ENCODE measurements at places on chromosomes 1 and 21. TPM values are rescaled to one million over a fixed set of nuclear protein-coding genes. Genes with fewer than 3 reads are reported as not detected.

DNA sequence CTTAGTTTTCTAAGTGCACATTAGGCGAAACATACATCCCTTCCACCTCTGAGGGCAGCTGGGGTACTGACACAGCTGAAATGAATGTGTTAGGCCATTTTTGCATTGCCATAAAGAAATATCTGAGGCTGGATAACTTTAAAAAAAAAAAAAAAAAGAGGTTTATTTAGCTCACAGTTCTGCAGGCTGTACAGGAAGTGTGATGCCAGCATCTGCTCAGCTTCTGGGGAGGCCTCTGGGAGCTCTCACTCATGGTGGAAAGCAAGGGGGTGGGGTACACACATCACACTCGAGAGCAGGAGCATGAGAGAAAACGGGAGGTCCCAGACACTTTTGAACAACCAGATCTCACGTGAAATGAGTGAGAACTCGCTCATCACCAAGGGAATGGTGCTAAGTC, 158.1 kb downstream of the PSMG1 start:
- peaks cover 6% of the 10 kb centered on the region for H3K27me3 ChIP-seq
- DNase-seq: no peak
- no peak overlapping the region for H3K27ac ChIP-seq
- no peak overlapping the region for H3K4me3 ChIP-seq

- no peak for DNase-seq
- H3K36me3 ChIP-seq: no peaks in the 10 kb centered on the region
- H3K4me3 ChIP-seq: no peak overlapping the region
- H3K4me1 ChIP-seq: peaks cover 2% of the 10 kb centered on the region
- H3K27me3 ChIP-seq: no peaks in the 10 kb centered on the region
- no peak overlapping the region for H3K27ac ChIP-seq
Observed at GRCh38 chr1:200479816-200480215, 70.0 kb upstream of the ZNF281 start.

DNA sequence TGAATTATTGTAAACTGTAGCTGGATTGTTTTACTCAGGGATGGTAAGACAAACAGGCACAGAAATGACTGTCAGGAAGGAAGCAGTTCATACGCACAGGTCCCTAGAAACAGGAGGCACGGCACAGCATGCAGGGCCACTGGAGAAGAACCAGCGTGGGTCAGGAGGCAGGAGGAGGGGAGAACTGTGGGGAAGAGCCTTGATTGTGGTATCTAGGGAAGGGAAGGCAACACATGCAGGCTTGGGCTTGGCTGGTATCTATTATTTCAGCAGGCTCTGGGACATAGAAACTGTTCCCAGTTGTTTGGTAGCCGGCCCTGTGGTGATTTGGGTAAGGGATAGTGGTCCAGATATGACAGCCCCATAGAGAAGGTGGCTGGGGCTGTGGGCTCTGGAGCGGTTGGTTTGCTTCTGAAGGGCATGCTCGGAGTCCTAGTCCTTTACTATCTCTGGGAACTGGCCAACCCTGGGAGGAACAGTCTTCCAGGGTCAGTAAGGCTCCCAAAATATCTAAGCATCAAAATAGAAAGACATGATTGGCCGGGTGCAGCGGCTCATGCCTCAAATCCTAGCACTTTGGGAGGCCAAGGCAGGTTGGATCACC, 43.1 kb upstream of the CCSAP start:
- H3K36me3 ChIP-seq: no peaks in the 10 kb centered on the region
- H3K4me1 ChIP-seq: peaks cover 5% of the 10 kb centered on the region
- H3K4me3 ChIP-seq: no peak overlapping the region
- H3K27me3 ChIP-seq: peaks cover 1% of the 10 kb centered on the region
- DNase-seq: no peak
- no peak overlapping the region for H3K27ac ChIP-seq

GRCh38 chr1:35278886-35279554, 10.5 kb downstream of the ZMYM4 start:
- peaks cover 29% of the 10 kb centered on the region for H3K36me3 ChIP-seq
- H3K27me3 ChIP-seq: no peaks in the 10 kb centered on the region
- no peak overlapping the region for H3K27ac ChIP-seq
- DNase-seq: no peak
- no peak overlapping the region for H3K4me3 ChIP-seq
- H3K4me1 ChIP-seq: peaks cover 5% of the 10 kb centered on the region

DNA sequence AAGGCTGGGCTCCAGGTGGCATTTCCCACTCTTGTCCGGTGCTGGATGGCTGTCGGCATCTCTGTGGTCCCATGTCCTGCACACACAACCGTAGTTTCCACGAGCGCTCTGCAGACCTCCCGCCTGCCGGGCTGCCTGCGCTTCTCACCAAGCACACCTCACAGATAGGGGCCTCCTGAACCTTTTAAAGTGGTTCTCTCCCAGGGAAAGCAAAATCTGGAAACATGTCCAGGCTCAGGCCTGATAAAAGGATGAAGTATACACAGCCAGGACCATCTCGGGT, 46.2 kb downstream of the CAPN9 start:
- H3K27me3 ChIP-seq: peaks cover 5% of the 10 kb centered on the region
- H3K4me3 ChIP-seq: no peak overlapping the region
- no peaks in the 10 kb centered on the region for H3K36me3 ChIP-seq
- no peaks in the 10 kb centered on the region for H3K4me1 ChIP-seq
- no peak overlapping the region for H3K27ac ChIP-seq

DNA sequence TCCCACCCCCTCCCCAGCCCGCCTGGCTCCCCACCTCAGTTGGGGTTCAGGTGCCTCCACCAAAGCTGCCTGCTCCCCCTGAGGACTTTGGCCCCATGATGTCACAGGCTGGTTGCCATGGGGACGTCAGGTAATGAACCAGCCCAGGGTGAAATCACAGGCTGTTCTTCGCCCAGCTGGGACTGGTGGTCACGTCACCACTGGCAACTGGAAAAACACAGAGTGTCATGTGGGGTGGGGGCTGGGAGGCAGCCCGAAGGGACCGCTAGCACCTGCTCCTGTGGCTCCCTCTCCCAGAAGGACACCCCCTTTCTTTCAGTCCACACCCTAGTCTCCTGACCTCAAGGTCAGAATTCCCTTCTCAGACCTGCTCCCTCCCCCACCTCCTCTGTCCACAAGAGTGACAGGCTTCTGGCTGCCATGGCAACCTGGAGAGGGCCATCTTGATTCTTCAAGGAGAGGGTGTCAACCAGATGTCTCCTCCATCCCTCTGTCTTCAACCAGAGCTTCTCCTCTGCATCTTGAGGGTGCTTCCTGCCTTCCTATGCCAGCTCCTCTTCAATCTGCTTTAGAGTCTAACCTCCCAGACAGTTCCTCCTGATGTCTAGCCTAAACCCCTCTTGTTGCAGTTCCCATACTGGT, 6.2 kb downstream of the FAM131C start:
- no peak overlapping the region for H3K27ac ChIP-seq
- H3K36me3 ChIP-seq: no peaks in the 10 kb centered on the region
- DNase-seq: no peak
- peaks cover 23% of the 10 kb centered on the region for H3K4me1 ChIP-seq
- H3K4me3 ChIP-seq: no peak overlapping the region
- H3K27me3 ChIP-seq: peaks cover 23% of the 10 kb centered on the region

GRCh38 chr1:234148350-234148749, 224.9 kb upstream of the COA6 start:
- H3K36me3 ChIP-seq: peaks cover 4% of the 10 kb centered on the region
- no peak overlapping the region for H3K4me3 ChIP-seq
- peaks cover 3% of the 10 kb centered on the region for H3K27me3 ChIP-seq
- H3K4me1 ChIP-seq: peaks cover 4% of the 10 kb centered on the region
- H3K27ac ChIP-seq: no peak overlapping the region

GRCh38 chr1:225700164-225700821, 47.4 kb upstream of the ENAH start:
- peaks cover 2% of the 10 kb centered on the region for H3K36me3 ChIP-seq
- peaks cover under 1% of the 10 kb centered on the region for H3K27me3 ChIP-seq
- no peak overlapping the region for H3K27ac ChIP-seq
- DNase-seq: no peak
- no peaks in the 10 kb centered on the region for H3K4me1 ChIP-seq
- H3K4me3 ChIP-seq: no peak overlapping the region

The ERICH3 gene
- 2.8 TPM for total RNA-seq

The CLDN17 gene
- total RNA-seq: not detected

The TLCD4 gene
- 0.41 TPM for total RNA-seq

The RCC2 gene
- 180 TPM for total RNA-seq

The BGLAP gene
- 1.2 TPM for total RNA-seq

The LINGO4 gene
- 0.13 TPM for total RNA-seq

The EXO1 gene
- total RNA-seq: 6.5 TPM
